ENCODE measurements at places on chromosomes 13 and 19.

DNA sequence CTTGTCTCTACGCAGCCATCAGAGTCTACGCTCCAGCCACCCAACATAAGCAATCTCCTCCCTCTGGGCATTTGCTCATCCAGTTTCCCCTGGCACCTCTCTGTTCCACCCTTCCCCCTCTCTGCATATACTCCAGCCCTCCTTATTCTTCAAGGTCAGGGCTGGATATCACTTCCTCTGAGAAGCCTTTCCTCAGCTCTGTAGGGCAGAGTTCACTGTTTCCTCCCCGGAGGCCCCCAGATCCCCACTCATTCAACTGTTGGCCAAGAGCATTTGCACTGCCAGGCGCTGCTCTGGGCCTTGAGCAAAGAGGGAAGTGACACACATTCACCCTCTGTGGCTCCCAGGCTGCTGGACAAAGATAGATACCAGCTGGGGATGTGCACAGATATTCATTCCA is 3.3 kb downstream of the FCGRT start:
- DNase-seq = no peak

DNA sequence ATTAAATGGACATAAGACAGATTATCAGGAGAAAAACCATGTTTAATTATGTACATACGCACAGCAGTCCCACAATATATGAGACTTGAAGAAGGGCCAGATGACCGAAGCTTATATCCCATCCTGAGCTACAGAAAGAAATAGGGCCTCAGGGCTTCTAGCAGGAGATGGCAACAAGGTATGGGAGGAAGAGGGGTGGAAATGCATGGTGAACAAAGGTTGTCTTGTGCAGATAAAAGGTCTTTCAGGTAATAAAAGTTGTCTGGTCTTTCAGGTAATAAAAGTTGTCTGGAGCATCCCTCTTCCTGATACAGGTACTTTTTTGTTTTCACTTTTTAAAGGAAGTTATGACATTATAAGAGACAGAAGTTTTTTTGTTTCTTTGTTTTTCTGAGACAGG is 15.4 kb upstream of the GTF3A start:
- DNase-seq = no peak

DNA sequence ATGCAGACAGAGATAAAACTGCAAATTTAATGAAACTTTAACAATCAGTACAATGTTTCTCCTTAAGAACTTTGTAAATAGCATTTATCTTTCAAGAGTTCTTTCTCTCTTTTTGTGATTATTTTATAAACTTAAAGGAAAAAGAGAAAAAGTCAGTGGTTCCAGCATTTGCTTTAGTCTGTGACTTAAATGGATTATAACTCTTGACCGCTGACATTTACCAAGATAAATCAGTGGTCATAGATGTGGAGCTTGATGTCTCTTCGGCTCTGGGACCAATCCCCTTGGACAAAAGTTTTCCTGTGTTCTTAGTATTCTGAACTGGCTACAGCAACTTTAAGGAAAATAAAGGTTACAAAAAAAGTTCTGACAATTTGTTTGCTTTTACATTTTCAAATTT is 162.6 kb downstream of the TM9SF2 start:
- no peak for DNase-seq

DNA sequence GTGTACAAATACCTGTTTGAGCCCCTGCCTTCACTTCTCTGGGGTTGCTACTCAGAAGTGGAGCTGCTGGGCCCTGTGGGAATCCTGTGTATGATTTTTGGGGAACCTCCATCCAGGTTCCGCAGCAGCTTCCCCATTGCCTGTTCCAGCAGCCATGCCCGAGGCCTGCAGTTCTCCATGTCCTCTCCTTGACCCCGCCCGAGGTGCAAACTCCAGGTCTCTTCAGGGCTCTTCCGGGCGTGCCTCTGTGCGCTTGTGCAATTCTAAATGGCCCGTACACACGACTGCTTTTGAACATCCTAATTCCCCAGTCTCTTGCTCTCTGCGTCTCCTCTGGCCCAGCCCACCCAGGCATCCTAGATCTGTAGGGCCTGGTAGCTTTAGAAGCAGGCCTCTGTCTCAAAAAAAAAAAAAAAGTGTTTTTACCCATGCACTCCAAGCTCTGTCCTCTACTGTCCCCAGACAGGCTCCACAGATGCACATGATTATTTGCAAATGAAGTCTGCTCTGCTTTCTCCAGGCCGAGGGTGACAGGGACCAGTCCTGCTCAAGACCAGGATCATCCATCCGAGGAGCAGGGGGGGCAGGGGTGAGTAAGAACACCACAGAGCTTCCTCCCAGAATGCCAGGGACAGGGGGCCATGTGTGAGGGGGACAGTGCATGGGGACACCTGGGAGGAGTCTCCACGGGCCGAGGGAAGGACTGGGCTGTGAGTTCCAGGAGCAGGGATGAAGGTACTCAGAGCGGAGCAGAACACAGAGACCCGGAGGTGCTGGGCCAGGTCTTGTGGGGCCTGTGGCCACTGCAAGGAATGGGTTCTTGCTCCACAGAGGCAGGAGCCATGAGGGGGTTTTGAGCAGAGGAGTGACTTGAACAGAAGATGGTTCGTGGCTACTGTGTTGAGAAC is 51.7 kb downstream of the SLC7A9 start:
- DNase-seq = no peak

- DNase-seq = no peak
Measured at GRCh38 chr19:49555600-49556411, 24.6 kb downstream of the NOSIP start.

DNA sequence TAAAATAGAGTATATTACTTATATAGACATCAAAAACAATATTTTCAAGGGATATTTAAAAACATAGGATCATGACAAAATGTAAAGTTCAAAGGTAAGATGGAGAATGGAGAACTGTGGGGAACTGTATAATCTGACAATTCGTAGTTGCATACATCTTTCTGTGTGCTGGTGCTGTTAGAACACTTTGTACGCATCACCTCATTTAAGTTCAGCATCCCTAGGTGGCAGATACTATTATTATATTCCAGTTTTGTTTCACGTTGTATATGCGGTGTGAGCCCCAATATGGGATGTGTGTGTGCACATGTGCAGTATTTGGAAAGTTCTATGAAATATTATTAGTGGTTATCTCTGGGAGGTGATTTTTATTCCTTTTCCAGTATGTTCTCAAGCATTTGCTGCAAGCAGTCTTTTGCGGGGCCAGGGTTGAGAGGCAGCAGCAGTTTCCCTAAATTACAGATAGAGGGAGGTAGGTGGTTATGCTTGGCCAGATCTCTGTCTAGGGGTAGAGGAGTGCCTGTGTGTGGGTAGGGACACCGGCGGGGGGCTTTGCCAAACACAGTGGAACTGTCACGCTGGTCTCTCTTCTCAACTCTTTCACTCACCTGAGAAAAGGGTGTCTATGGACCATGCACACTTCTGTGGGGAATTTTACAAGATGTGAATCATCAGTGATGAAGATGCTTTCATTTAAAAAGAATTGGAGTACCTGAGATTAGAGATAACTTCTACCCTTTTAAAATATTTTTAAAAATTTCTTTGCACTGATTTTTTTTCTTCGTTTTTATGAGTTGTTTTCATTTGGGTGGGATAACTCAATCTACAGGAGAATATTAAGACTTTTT is 55.6 kb upstream of the ALOX5AP start:
- DNase-seq = no peak

- DNase-seq = no peak
Measured at GRCh38 chr13:40941581-40941980, 77.5 kb downstream of the ELF1 start.

- no peak for DNase-seq
Measured at GRCh38 chr13:23365652-23366051, 67.8 kb downstream of the SACS start.

DNA sequence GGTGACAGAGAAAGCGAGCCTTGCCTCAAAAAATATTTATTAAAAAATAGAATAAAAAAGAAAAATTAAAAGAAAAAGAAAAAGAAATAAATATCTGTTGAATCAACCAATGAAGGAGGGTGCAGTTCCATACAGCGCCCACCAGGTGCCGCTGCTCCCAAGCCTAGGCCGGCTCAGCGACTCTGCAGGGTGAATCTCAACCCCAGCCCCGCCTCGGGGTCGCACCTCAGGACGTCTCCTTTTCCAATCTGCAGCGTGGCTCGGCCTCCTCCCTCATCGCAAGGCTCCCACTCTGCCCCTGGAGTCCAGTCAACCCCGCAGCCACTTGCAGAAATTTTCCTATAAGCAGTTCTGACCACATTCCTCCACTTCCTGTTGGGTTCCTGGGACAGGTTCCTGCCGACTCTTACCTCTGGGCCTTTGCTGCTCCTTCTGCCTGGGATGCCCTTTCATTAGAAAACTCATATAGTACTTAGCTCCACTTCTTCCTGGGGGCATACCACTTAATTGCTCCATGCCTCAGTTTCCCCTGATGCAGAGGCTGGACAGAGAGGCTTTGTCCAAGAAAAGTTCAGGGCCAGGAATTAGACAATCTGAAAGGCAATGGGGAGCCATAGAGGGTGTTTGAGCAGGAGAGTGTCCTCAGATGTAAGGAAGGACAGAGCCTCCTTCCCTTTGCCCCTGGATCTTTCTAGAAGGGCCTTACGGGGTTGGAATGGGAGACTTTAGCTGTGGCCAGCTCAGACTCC is 24.3 kb downstream of the NFILZ start:
- no peak for DNase-seq

DNA sequence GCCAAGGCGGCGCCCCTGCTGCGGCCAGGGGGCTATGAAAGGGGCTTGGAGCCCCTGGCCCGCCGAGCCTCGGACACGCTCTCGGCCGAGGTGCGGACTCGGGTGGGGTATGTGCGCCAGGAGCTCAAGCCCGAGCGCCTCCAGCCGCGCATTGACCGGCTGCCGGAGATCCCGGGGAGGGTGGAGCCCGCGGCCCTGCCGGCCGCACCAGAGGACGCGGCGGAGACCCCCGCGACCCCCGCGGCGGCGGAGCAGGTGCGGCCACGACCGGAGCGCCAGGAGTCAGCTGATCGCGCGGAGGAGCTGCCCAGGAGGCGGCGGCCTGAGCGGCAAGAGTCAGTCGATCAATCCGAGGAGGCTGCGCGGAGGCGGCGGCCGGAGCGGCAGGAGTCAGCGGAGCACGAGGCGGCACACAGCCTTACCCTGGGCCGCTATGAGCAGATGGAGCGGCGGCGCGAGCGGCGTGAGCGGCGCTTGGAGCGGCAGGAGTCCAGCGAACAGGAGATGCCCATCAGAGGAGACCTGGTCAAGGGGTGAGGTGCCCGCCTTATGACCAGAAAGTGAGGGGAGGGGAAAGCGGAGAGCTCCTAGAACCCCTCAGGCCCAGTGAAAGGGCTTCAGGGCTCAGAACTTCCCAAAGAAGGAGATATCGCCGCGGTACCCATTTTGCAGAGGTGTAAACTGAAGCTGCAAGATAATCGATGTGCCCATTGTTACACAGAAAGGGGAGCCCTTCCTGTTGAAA is 8.8 kb upstream of the SHKBP1 start:
- no peak for DNase-seq

GRCh38 chr13:80962855-80963254 is 621.9 kb upstream of the SPRY2 start:
- DNase-seq = no peak

- DNase-seq = no peak
Measured at GRCh38 chr19:19207637-19208572, 3.9 kb upstream of the NCAN start.

- DNase-seq = no peak
Measured at GRCh38 chr19:41705393-41706174, 2.8 kb upstream of the CEACAM5 start.

- DNase-seq = no peak
Measured at GRCh38 chr19:49805822-49806619, 7.1 kb downstream of the FUZ start.

- no peak for DNase-seq
Measured at GRCh38 chr13:72205773-72206172, 338.8 kb upstream of the DACH1 start.
